ENCODE measurements at places on chromosomes 3 and 15. TPM values are rescaled to one million over a fixed set of nuclear protein-coding genes. Genes with fewer than 3 reads are reported as not detected.

DNA sequence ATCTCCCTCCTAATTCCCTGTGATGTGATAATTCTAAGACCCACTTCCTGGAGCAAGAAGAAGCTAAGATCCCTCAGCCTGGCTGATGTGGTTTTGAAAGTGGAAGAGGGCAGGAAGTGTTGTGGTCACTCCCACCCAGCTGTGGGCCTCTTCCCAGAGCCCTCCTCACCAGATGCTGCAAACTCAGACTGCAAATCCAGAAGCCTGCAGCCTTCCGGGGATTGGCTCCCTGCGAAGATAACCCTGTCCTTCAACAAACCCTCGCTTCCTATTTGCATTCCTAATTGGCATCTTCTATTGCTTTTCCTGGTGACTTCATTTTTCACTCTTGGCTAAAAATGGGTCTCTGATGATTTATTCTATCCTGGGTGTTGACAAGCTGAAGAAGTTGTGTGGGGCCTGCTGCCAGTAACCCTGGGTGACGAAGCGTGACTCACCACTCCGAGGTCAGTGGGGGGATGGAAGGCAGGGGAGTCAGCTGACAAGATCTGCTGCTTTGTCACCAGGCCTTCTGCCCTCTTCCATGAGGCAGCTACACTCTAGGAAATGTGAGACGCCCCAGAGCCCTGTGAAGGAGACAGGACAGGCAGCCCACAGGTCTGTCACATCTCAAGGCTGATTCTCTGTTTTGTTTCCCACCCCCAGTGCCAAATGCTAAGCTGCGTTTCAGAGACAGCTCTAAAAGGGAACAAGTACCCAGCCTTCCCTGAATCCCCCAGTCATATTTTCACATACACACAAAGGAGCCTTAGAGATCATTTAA, 99.7 kb upstream of the LIPC start:
- DNase-seq: peak; percentile 98
- H3K27me3 ChIP-seq: no peaks in the 10 kb centered on the region
- peaks cover 38% of the 10 kb centered on the region for H3K4me1 ChIP-seq
- H3K36me3 ChIP-seq: no peaks in the 10 kb centered on the region
- peak overlapping the region; percentile 77 for H3K27ac ChIP-seq

GRCh38 chr15:58522391-58522790, 90.6 kb downstream of the LIPC start:
- peaks cover 29% of the 10 kb centered on the region for H3K4me1 ChIP-seq
- H3K4me3 ChIP-seq: no peak overlapping the region
- H3K36me3 ChIP-seq: no peaks in the 10 kb centered on the region
- DNase-seq: no peak
- peak overlapping the region; percentile 31 for H3K27ac ChIP-seq
- no peaks in the 10 kb centered on the region for H3K27me3 ChIP-seq

- H3K36me3 ChIP-seq: peaks cover 46% of the 10 kb centered on the region
- H3K27ac ChIP-seq: no peak overlapping the region
- H3K27me3 ChIP-seq: no peaks in the 10 kb centered on the region
- no peak for DNase-seq
- no peak overlapping the region for H3K4me3 ChIP-seq
These were observed 33.3 kb downstream of the EMC4 start for GRCh38 chr15:34258151-34258550.

DNA sequence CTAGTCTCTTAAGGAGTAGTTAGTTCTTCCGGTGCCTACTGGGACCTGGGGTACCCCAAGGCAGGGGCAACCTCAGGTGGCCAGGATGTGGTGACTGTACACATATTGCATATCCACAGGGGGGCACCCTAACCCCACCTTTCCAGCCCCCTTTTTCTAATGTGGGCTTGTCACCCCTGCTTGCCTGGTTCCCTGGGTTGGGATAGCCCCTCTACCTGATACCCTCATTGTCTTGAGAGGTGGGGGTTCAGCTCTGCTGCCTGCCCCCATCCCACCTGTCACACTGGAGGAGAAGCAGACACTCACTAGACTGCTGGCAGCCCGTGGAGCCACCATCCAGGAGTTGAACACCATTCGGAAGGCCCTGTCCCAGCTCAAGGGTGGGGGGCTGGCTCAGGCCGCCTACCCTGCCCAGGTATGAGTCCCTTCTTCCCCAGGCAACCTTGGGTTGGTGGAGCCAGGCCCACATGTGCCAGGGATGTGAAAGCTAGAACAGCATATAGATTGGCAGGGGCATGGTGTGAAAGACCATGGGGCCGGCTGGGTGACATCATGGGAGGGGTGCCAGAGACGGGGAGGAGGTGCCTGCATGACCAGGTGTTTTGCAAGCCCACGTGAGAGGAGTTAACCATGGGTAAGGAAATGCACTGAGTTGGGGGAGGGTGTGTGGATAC, 4.0 kb downstream of the GLYCTK start:
- H3K4me1 ChIP-seq: peaks cover 14% of the 10 kb centered on the region
- peaks cover 40% of the 10 kb centered on the region for H3K36me3 ChIP-seq
- no peaks in the 10 kb centered on the region for H3K27me3 ChIP-seq
- no peak overlapping the region for H3K27ac ChIP-seq
- H3K4me3 ChIP-seq: no peak overlapping the region

- H3K27me3 ChIP-seq: no peaks in the 10 kb centered on the region
- no peak overlapping the region for H3K4me3 ChIP-seq
- no peak overlapping the region for H3K27ac ChIP-seq
- no peaks in the 10 kb centered on the region for H3K4me1 ChIP-seq
- no peak for DNase-seq
These were observed 383.0 kb downstream of the TBL1XR1 start for GRCh38 chr3:176814285-176814684.

GRCh38 chr3:97969541-97969940, 2.7 kb downstream of the RIOX2 start:
- H3K4me3 ChIP-seq: no peak overlapping the region
- H3K36me3 ChIP-seq: no peaks in the 10 kb centered on the region
- no peak for DNase-seq

DNA sequence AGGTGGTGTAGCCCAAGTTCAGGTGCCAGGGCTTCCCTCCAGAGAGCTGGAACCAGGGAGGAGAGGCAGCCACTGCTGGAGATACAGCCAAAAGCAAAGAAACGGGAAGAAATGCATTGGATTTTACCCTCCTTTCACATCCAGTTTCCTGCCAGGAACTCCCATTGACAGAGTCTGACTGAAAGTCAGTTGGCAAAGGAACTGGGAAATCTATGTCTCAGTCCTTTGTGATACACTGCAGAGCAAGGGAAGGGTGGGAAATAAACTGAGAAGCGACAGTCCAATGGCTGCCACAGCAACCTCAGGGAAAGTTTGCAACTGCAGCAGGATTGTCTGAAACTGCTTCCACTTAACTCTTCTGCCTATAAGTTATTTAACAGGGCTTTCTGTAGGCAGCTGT, 142.6 kb downstream of the SATB1 start:
- H3K4me1 ChIP-seq: no peaks in the 10 kb centered on the region
- no peak for DNase-seq
- no peak overlapping the region for H3K4me3 ChIP-seq
- no peaks in the 10 kb centered on the region for H3K36me3 ChIP-seq
- no peak overlapping the region for H3K27ac ChIP-seq
- H3K27me3 ChIP-seq: no peaks in the 10 kb centered on the region

DNA sequence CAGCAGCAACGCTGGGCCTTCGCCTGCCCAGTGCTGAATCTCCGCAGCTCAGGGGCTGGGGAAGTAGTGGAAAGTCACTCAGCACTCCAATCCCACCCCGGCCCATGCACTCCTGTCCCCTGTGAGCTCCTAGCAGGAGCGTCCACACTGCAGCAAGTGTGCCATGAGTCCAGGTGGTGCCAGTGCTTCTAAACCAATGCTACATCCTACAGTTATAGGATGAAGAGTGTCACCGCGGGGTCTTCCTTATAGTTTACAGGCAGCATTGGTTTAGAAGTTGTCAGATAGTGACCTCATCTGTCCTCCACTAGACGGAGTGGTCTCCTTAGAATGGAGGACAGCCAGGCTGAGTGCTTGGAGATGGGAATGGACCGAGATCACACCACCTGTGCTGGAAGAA, 221.4 kb downstream of the GABRB3 start:
- no peaks in the 10 kb centered on the region for H3K27me3 ChIP-seq
- no peak for DNase-seq
- no peak overlapping the region for H3K4me3 ChIP-seq

DNA sequence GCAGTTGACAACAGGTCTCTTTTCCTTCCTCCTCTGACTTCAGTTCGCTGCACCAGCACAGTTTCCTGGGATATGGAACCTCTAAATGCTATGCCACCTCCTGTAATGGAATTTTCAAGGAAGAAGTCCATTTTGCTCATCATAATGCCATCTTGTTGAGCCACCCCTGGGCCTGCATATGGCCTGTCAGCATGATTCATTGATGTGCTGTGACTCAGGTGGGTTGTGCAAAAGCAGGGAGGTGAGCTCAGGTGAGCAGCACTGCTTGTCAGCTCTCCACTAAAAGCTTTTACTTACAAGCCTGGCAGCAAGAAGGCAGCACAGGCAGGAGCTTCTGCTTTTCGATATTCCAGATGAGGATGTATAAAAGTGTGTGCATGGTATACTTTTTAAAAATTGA, 247.1 kb upstream of the LMCD1 start:
- H3K4me3 ChIP-seq: no peak overlapping the region
- H3K27ac ChIP-seq: no peak overlapping the region
- H3K27me3 ChIP-seq: no peaks in the 10 kb centered on the region
- no peaks in the 10 kb centered on the region for H3K36me3 ChIP-seq
- no peaks in the 10 kb centered on the region for H3K4me1 ChIP-seq
- DNase-seq: no peak

- H3K4me3 ChIP-seq: no peak overlapping the region
- H3K27ac ChIP-seq: peak overlapping the region; percentile 16
- no peak for DNase-seq
- no peaks in the 10 kb centered on the region for H3K27me3 ChIP-seq
- H3K4me1 ChIP-seq: peaks cover 50% of the 10 kb centered on the region
- H3K36me3 ChIP-seq: no peaks in the 10 kb centered on the region
These were observed 93.2 kb downstream of the SLCO3A1 start for GRCh38 chr15:91946581-91947292.

DNA sequence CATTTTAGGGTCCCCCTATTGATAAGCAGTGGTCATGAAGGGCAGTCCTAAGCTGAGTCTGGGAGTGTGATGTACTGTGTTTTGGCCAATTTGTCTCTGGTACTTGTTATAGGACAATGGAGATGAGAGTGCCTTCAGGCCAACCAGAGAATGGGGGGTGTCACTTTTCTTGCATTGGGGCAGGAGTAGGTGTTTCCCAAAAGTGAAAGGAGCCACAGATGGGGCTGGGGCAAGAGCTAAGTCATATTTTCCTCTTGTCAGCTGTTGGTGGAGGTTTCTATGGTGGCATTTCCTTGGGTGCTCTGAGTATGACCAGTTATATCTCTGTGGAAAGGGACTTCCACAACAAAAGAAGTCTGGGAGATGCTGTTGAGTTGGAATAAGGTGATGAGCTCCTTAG, 24.7 kb upstream of the BSN start:
- H3K36me3 ChIP-seq: peaks cover 46% of the 10 kb centered on the region
- no peaks in the 10 kb centered on the region for H3K27me3 ChIP-seq
- DNase-seq: no peak

- no peak overlapping the region for H3K4me3 ChIP-seq
- H3K36me3 ChIP-seq: no peaks in the 10 kb centered on the region
- no peaks in the 10 kb centered on the region for H3K27me3 ChIP-seq
- no peaks in the 10 kb centered on the region for H3K4me1 ChIP-seq
- H3K27ac ChIP-seq: no peak overlapping the region
- no peak for DNase-seq
These were observed 165.2 kb upstream of the MYRIP start for GRCh38 chr3:39644176-39644575.

DNA sequence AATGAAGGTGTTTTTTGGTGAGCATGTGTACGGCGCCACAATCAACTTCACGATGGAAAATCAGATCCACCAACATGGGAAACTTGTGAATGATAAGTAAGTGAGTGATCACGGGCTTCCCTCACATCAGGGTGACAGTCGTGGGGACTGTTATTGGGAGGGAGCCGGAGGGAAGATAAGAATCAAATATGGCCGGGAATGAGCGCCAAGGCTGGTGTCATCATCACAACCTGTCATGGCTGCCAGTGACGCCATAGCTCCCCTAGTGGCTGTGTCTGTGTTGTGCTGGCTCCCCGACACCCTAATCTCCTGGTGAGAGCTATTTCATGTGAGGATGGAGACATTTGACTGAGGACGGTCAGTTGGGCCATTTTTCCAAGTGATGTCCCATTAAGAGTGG, 168.5 kb downstream of the SV2B start:
- no peaks in the 10 kb centered on the region for H3K27me3 ChIP-seq
- no peak overlapping the region for H3K27ac ChIP-seq
- no peaks in the 10 kb centered on the region for H3K36me3 ChIP-seq
- H3K4me1 ChIP-seq: peaks cover 21% of the 10 kb centered on the region

DNA sequence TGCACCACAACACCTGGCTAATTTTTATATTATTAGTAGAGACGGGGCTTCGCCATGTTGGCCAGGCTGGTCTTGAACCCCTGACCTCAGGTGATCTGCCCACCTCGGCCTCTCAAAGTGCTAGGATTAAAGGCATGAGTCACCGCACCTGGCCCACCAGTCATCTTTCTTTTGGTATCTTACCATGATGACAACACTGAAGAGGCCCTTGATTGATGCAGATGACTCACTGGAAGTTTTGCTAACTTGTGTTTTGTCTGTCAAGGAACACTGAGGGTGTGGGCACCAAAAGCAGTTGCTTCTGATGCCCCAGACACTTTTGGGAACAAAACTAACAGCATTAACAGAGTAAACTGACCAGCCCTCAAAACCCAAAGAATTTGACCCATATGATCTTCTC, 88.3 kb downstream of the MYO5A start:
- peaks cover 19% of the 10 kb centered on the region for H3K4me1 ChIP-seq
- DNase-seq: no peak
- H3K27ac ChIP-seq: no peak overlapping the region
- H3K36me3 ChIP-seq: no peaks in the 10 kb centered on the region
- H3K27me3 ChIP-seq: no peaks in the 10 kb centered on the region

DNA sequence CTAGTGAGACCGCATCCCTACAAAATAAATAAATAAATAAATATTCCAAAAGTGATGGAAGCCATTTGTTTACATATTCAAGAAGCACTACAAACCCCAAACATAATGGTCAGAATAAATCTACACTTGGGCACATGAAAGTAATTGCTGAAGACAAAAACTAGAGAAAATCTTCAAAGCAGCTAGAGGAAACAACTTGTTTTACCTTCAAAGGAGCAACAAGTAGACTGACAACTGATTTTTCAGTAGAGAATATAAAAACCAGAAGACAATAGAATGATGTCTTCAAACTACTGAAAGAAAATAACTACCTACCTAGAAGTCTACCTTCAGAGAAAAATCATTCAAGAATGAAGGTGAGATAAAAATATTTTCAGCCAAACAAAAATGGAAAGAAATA, 89.4 kb downstream of the TPRA1 start:
- DNase-seq: no peak
- H3K27ac ChIP-seq: no peak overlapping the region
- no peak overlapping the region for H3K4me3 ChIP-seq

The CFAP44 gene
- 2.7 TPM for total RNA-seq

The CPLX3 gene
- not detected for total RNA-seq

The HYAL2 gene
- total RNA-seq: 101 TPM

The HYAL1 gene
- 15.6 TPM for total RNA-seq

The CMTM8 gene
- 4.0 TPM for total RNA-seq

The ZNF501 gene
- 7.2 TPM for total RNA-seq

Measured in esophagus muscularis mucosa (tissue), 4 donors.